GM23338 (cell line): ENCODE measurements at places on chromosomes 5 and 9. TPM values are rescaled to one million over a fixed set of nuclear protein-coding genes. Genes with fewer than 3 reads are reported as not detected.

- H3K27me3 ChIP-seq = no peaks in the 10 kb centered on the region
- H3K36me3 ChIP-seq = no peaks in the 10 kb centered on the region
- no peak overlapping the region for H3K27ac ChIP-seq
- no peak for DNase-seq
- no peak overlapping the region for H3K4me3 ChIP-seq
- H3K4me1 ChIP-seq = peaks cover 4% of the 10 kb centered on the region; the same call in 1 of the 2 replicates
These were observed 130.1 kb downstream of the TENT4A start for GRCh38 chr5:6843335-6843734.

DNA sequence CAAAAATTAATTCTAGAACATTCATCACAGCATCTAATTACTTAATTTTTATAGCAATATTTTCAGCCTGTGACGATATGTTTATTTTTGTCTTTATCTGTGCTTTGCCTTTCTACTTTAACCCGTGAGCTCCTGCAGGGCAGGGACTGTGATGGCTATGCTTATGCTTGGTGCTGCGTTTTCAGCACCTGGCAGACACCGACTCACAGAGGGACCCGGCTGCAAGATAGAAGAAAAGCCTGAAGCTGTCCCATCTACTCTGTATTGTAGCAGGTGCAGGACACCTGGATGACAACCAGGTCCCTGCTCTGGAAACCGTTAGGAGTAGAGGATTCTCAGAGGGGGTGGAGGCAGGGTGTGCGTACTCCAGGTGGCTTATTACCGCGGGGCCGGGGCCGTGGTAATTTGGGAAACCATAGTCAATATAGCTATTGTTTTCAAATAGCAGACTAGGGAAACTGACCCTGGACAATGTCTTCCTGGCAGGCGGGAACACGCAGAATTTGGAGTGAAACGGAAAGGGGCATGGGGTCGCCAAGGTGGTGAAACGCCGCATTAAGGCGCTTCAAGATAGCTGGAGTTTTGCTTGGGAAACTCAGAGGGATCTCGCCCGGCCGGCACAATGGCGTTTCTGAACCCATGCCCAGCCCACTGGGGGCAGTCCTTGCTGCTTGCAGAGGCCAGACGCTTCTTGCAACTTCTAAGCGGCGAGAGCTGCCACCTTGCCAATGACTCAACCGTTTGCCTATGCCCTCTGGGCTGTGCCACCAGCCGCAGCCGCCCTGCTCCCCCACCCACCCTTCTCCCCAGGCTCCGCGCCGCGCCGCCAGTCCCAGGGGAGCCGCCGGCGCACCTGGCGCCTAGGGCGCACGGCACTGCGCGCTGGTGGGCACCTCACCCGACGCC is 140.1 kb upstream of the PALM2AKAP2 start:
- peaks cover 6% of the 10 kb centered on the region for H3K4me1 ChIP-seq
- H3K27ac ChIP-seq = no peak overlapping the region
- DNase-seq = peak; percentile 53
- H3K27me3 ChIP-seq = peaks cover 55% of the 10 kb centered on the region

- 0 out of 2 replicates have a peak, but pooled peaks cover 5% of the 10 kb centered on the region for H3K4me1 ChIP-seq
- no peaks in the 10 kb centered on the region for H3K27me3 ChIP-seq
- H3K4me3 ChIP-seq = no peak overlapping the region
- H3K36me3 ChIP-seq = no peaks in the 10 kb centered on the region
- no peak for DNase-seq
- H3K27ac ChIP-seq = no peak overlapping the region
These were observed 104.6 kb upstream of the ADRA1B start for GRCh38 chr5:159811712-159812111.

DNA sequence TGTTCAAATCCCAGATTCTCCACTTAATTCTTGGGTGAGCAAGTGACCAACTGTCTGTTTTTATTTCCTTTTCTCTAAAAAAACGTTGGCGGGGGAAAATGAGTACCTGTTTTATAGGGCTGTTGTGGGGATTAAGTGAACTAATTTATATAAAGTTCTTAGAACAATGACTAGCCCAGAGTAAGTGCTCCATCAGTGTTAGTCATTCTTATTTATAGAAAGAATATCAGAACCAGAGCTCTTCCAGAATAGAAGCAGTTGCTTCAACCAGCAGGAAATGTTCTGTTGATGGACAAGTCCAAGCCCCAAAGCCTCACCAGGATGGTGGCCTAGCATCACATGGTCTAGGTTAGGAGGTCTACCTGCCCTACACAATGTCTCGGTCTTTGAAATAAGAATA is 379.2 kb downstream of the ACTL7B start:
- no peak overlapping the region for H3K27ac ChIP-seq
- H3K4me3 ChIP-seq = no peak overlapping the region
- H3K4me1 ChIP-seq = peaks cover 6% of the 10 kb centered on the region; the same call in 1 of the 2 replicates
- no peaks in the 10 kb centered on the region for H3K27me3 ChIP-seq
- no peaks in the 10 kb centered on the region for H3K36me3 ChIP-seq

GRCh38 chr5:36177715-36178523 is 26.0 kb downstream of the SKP2 start:
- H3K27ac ChIP-seq = no peak overlapping the region
- H3K27me3 ChIP-seq = no peaks in the 10 kb centered on the region
- no peaks in the 10 kb centered on the region for H3K4me1 ChIP-seq
- DNase-seq = peak; percentile 14

DNA sequence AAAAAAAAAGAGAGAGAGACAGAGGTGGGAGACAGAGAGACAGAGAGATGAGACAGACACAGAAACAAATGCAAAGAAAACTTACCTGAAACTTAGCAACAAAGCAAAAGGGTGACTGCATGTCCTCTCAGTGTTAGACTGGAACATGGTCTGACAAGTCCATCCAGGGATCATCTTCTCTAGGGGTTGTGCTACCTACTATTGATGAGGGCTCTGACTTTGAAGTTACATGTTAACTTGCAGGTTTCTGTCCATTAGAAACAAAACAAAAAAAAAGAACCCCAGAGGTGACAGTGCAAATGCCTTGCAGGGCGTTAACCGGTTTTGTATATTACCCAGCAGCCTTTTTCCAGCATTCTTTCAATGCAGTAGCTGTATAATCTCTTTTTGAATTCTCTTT is 13.6 kb upstream of the SPARC start:
- no peaks in the 10 kb centered on the region for H3K27me3 ChIP-seq
- no peak overlapping the region for H3K27ac ChIP-seq
- no peaks in the 10 kb centered on the region for H3K36me3 ChIP-seq
- no peak for DNase-seq
- no peak overlapping the region for H3K4me3 ChIP-seq

GRCh38 chr5:141603923-141604717 is 14.7 kb downstream of the DIAPH1 start:
- no peaks in the 10 kb centered on the region for H3K27me3 ChIP-seq
- no peaks in the 10 kb centered on the region for H3K4me1 ChIP-seq
- H3K27ac ChIP-seq = no peak overlapping the region
- no peaks in the 10 kb centered on the region for H3K36me3 ChIP-seq
- DNase-seq = peak; percentile 67

GRCh38 chr9:90568667-90569066 is 74.0 kb downstream of the DIRAS2 start:
- H3K36me3 ChIP-seq = no peaks in the 10 kb centered on the region
- H3K4me3 ChIP-seq = no peak overlapping the region
- DNase-seq = no peak
- H3K27ac ChIP-seq = no peak overlapping the region
- no peaks in the 10 kb centered on the region for H3K4me1 ChIP-seq

DNA sequence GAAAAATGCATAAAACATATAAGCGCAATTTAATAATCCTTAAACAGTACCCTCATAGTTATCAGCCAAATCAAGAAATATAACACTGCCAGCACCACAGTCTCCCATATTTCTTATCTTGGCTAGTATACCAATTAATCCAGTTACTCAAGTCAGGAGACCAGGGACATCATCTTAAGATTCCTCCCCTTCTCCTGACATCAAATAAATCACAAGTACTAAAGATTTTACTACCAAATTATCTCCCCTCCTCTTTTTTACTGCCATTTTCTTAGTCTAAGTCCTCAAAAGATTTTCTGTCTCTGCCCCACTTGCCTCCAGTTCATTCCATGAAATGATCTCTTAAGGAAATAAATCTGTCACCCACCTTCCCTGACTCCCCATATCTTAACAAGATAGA is 37.0 kb downstream of the STRBP start:
- H3K27ac ChIP-seq = peak overlapping the region; percentile 1
- DNase-seq = no peak
- no peaks in the 10 kb centered on the region for H3K36me3 ChIP-seq
- H3K4me3 ChIP-seq = no peak overlapping the region
- H3K4me1 ChIP-seq = peaks cover 7% of the 10 kb centered on the region; the same call in 1 of the 2 replicates

- no peak overlapping the region for H3K27ac ChIP-seq
- no peaks in the 10 kb centered on the region for H3K36me3 ChIP-seq
- no peaks in the 10 kb centered on the region for H3K27me3 ChIP-seq
- no peaks in the 10 kb centered on the region for H3K4me1 ChIP-seq
- H3K4me3 ChIP-seq = no peak overlapping the region
These were observed 116.4 kb upstream of the COL5A1 start for GRCh38 chr9:134525070-134525815.

DNA sequence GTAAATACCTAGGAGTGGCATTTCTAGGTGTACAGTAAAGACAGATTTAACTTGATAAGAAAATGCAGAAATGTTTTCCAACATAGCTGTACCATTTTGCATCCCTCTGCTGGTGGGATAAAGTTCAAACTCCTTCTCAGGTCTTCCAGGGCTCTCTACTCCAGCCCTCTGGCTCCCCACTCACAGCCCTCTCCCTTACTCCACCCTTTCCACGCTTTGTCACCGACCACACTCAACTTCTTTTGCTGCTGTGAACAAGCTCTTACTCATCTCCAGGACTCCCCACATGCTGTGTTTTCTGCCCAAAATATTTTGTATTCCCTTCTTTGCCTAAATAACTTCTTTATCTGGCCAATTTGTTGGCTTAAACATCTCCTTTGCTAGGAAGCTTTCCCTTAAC is 90.6 kb upstream of the OSMR start:
- no peak overlapping the region for H3K4me3 ChIP-seq
- DNase-seq = no peak
- H3K4me1 ChIP-seq = no peaks in the 10 kb centered on the region
- no peak overlapping the region for H3K27ac ChIP-seq
- H3K36me3 ChIP-seq = no peaks in the 10 kb centered on the region

GRCh38 chr9:99026271-99026955 is 78.5 kb upstream of the TGFBR1 start:
- no peaks in the 10 kb centered on the region for H3K4me1 ChIP-seq
- no peak for DNase-seq
- no peak overlapping the region for H3K27ac ChIP-seq
- no peak overlapping the region for H3K4me3 ChIP-seq

GRCh38 chr5:166991601-166992000 is 1299.8 kb upstream of the WWC1 start:
- H3K27ac ChIP-seq = no peak overlapping the region
- DNase-seq = no peak
- peaks cover 29% of the 10 kb centered on the region for H3K4me1 ChIP-seq
- no peaks in the 10 kb centered on the region for H3K36me3 ChIP-seq
- no peaks in the 10 kb centered on the region for H3K27me3 ChIP-seq

DNA sequence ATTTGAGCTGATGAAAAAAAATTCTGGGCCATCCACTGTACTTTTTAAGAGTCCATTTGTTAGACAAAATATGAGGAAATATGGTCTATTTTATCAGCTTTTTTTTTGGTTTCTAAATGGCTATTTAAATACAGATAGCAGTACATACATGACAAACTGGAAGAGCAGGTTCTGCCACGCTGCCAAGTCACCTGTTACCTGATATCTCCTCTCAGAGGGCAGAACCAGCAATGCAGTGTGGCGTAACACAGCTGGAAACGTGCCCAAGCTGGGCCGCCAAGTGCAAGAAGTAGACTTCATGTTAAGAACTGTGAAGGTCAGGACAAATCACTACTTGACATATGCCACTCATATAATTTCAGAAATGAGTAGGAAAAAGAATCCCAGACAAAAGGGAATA is 8.1 kb downstream of the MCIDAS start:
- H3K36me3 ChIP-seq = no peaks in the 10 kb centered on the region
- DNase-seq = peak; percentile 80
- H3K27ac ChIP-seq = no peak overlapping the region
- H3K4me3 ChIP-seq = no peak overlapping the region
- H3K4me1 ChIP-seq = peaks cover 21% of the 10 kb centered on the region

- H3K36me3 ChIP-seq = no peaks in the 10 kb centered on the region
- no peaks in the 10 kb centered on the region for H3K27me3 ChIP-seq
- H3K4me3 ChIP-seq = no peak overlapping the region
- no peak overlapping the region for H3K27ac ChIP-seq
- H3K4me1 ChIP-seq = no peaks in the 10 kb centered on the region
These were observed 612.9 kb upstream of the DAB2 start for GRCh38 chr5:40037713-40038112.

- H3K27ac ChIP-seq = no peak overlapping the region
- H3K4me1 ChIP-seq = no peaks in the 10 kb centered on the region
- H3K4me3 ChIP-seq = no peak overlapping the region
These were observed 86.1 kb downstream of the SMIM23 start for GRCh38 chr5:171871711-171872110.

DNA sequence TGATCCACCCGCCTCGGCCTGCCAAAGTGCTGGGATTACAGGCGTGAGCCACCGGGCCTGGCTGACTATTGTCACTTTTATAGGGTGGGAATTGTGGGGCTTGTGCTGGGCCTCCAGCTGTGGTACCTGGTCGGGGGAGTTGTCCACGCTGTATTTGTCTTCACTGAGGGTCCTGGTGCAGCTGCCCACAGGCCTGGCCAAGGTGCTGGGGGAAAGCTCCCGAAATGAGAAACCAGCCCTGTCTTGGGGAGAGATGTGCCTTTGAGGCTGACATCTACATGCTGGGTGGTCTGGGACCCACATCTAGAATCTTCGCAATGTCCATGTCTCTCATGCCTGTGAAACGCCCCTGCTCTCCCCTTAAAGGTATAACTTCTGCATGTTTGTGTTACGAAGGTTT is 2.6 kb downstream of the EXOC3 start:
- no peak overlapping the region for H3K4me3 ChIP-seq
- no peak for DNase-seq
- peaks cover 16% of the 10 kb centered on the region for H3K36me3 ChIP-seq
- H3K27me3 ChIP-seq = no peaks in the 10 kb centered on the region

The GABRA6 gene
- not detected in 2 replicates for polyA plus RNA-seq

The CDK7 gene
- 69.4 and 78.4 TPM in 2 replicates for polyA plus RNA-seq

The SLC6A18 gene
- polyA plus RNA-seq = not detected in 2 replicates

The ASPN gene
- polyA plus RNA-seq = 0.82 and 0.99 TPM in 2 replicates

The IFNK gene
- polyA plus RNA-seq = not detected in 2 replicates

The CYLC2 gene
- not detected in 2 replicates for polyA plus RNA-seq

The SLIT3 gene
- polyA plus RNA-seq = 0.71 and 0.83 TPM in 2 replicates

The DOLPP1 gene
- 20.5 and 23.3 TPM in 2 replicates for polyA plus RNA-seq

The ANKRD33B gene
- 2.7 and 2.9 TPM in 2 replicates for polyA plus RNA-seq

The LCN12 gene
- 0.39 and 0.68 TPM in 2 replicates for polyA plus RNA-seq

The BTNL3 gene
- polyA plus RNA-seq = 0.08 TPM in 1 of 2 replicates, not detected in the other

The PAEP gene
- polyA plus RNA-seq = not detected in 2 replicates
